ENCODE measurements at places on chromosomes 11 and 22.

- no peak for DNase-seq
Measured at GRCh38 chr22:27574002-27574366, 227.6 kb downstream of the MN1 start.

- DNase-seq, result no peak
Measured at GRCh38 chr11:43868852-43869567, 11.6 kb upstream of the ALKBH3 start.

- no peak for DNase-seq
Measured at GRCh38 chr11:4766420-4767043, 3.2 kb downstream of the OR51F1 start.

- DNase-seq, result no peak
Measured at GRCh38 chr22:39723899-39724351, 153.4 kb downstream of the CACNA1I start.

GRCh38 chr11:97354026-97354425, 964.2 kb downstream of the JRKL start:
- no peak for DNase-seq
